Inflammatory macrophage treated with lipopolysaccharide for 1 hour (primary cell): ENCODE measurements at places on chromosomes 4 and X.

DNA sequence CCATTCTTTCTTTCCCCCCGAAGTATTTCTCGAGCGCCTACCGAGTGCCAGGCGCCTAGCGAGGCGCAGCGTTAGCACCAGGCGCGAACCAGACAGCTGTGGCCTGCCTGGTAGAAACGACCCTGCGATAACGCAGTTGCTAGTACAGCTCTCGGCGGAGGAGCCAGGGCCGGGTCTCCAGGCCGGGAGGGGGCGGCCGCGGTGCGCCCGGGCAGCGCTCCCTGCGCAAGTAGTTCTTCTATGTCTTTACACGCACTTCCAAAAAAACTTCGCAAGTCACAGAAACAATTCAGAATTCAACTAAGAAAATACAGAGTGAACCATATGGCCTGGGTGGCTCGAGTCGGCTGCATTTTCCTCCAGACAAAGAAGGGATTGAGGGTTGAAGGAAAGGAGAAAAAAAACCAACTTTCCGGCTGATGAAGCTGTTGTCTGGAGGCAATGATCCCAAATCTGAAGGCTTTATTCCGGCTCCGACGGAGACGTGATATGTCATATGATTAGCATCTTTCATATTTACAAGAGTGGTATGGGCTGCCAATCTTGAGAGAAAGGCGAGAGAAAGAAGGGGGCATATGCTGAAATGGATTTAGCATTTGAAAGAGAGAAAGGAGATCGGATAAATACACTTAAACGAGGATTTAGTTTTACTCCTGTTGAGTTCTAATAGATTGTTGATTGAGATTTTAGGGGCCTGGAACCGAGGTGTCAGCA, 7.2 kb upstream of the NEUROG2 start:
- DNase-seq = no peak

- no peak for DNase-seq
Measured at GRCh38 chrX:1853447-1853846, 238.6 kb downstream of the ASMT start.

DNA sequence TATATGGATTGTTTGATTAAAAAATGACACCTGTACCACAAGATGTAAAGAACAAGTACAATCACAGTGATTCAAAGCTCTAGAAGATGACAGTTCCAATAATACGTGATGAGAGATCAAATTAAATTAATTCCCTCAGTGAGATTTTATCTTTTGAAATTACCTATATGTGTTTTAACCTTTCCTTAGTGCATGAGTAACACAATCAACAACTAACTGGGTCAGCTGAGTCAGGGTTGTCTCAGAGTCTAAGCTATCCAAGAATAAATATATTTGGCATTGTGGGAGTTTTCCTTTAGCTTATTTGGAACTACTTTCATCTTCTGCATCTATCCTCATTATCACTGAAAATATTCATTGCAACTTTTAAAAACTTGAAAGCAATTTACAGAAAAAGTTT, 162.8 kb downstream of the WDFY3 start:
- no peak for DNase-seq

DNA sequence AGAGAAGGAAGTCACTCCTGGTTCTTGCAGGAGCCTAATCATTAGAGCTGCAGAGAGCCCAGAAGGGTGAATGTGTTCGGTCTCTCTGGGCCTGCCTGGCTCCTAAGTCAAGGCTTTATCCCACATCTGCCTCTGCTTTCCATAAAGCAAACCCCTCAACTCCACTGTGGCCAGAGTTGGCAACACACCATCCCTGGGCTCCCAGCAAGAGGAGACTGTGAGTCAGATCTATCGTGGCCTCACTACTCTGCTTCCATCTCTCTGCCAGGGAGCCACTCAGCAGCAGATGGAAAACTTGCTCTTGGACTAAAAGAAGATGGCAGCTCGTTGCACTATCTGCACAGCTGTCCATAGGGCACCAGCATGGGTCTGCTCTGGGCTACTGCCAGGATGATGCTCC, 348.2 kb downstream of the FBXW7 start:
- no peak for DNase-seq

DNA sequence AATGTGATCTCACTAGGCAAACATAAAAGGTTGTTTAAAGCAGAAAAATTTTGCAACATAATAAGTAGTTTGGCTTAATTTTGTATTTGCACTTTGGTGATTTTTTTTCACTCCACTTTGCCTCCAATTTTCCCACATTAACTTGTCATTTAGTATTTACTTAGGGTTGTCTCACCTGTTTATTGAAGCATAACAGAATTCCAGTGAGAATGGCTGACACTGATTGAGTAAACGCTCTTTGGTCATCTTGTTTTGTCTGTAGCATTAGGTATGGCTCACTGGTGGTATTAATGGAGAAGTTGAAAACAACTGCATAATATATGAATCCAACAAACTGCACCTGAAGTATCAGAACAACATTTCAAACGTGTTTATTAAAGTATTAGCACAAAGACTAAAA, 799.5 kb upstream of the ADGRL3 start:
- DNase-seq = no peak
